ENCODE measurements at places on chromosomes 7 and 10. TPM values are rescaled to one million over a fixed set of nuclear protein-coding genes. Genes with fewer than 3 reads are reported as not detected.

GRCh38 chr7:1639071-1639470 lies 31.0 kb upstream of the ELFN1 start:
- peak; percentile 68 for DNase-seq

GRCh38 chr10:68989317-68989990 lies 851 bp downstream of the KIFBP start:
- DNase-seq: no peak

GRCh38 chr7:128938544-128939074 lies 882 bp downstream of the IRF5 start:
- no peak for DNase-seq

- DNase-seq: no peak
Observed at GRCh38 chr10:21500578-21500910, 24.9 kb downstream of the SKIDA1 start.

GRCh38 chr10:124232686-124233545 lies 139.5 kb upstream of the CHST15 start:
- DNase-seq: no peak

- DNase-seq: no peak
Observed at GRCh38 chr10:94205396-94205831, 157.3 kb downstream of the NOC3L start.

DNA sequence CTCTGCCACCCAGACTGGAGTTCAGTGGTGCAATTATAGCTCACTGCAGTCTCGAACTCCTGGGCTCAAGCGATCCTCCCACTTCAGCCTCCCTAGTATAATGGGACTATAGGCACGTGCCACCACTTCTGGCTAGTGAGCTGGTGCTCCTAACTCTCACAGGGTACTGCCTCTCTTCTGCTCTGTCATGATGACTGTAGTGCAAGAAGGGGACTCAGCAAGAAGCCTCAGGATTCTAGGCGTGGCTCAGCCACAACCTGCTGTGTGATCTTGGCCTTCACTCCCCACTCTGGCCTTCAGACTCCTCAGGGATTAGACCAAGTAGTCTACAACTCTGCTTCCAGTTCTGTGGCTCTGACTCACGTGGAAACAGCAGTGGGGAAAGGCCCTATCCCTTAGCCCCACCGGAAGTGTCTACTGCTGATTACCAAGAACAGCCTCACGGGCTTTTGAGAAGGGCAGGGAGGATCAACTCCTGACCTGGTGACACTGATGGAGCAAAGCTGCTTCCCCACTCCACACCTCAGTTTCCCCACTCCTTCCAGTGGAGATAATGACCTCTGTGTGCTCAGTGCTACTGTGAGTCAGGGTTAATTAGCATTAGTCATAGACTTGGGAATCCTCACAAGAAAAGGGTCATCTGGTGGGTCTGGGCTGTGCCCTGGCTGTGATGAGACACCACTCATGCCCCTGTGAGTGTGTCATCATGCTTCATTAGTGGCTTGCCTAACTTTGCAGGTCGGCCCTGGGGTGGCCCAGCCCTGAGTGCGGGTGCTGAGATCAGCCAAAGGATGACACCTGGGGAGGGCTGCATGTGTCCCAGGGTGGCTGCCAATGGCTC lies 41.1 kb downstream of the ZC3HC1 start:
- no peak for DNase-seq

- no peak for DNase-seq
Observed at GRCh38 chr10:124174673-124175645, 81.6 kb upstream of the CHST15 start.

- DNase-seq: no peak
Observed at GRCh38 chr10:79454259-79454658, 8.8 kb upstream of the ZCCHC24 start.

DNA sequence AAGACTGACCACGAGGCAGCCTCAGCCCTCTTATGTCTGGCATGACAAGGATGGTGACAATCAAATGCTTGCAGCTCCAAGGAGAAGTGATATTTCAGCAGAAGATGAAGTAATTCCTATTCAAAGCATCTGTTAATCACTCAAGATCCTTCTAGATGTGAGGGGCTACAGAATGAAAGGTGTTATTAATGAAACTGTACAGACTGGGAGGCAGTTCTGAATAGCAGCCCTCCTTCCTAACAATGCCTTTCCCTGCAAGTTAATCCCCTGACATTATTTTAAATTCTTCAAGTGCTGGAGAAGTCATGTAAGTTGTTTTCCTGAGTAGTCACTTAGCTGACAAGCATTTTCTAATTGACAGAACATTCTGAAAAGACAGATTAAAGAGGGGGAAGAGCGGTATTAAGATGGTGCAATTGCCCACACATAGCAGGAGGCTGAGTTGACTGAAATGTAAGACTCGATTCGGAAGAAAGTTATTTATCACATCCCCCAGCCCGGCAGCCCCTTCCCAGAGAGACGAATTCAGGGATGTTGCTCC lies 300.8 kb downstream of the GRID1 start:
- DNase-seq: peak; percentile 60

DNA sequence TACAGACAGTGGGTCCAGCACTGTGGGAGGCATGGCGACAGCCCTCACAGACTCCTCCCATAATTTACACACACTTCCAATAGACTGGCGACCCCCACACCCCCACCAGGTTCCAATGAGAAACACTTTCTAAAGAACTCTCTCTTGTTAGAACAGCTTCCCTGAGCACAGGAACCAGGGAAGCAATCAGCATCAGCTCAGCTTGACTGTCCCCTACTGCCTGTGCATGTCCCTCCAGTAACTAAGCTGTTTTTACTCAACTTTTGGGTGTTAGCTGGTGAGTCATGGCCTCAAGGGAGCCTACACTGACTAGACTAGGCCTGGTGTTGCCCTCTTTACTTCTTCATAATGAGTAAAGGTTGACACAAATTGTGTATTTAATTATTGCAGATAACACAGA lies 32.6 kb upstream of the HERPUD2 start:
- DNase-seq: no peak

The AKR1D1 gene
- not detected for total RNA-seq

The SMIM30 gene
- total RNA-seq: 33.6 TPM

The NEUROD6 gene
- total RNA-seq: not detected

The C10orf105 gene
- not detected for total RNA-seq

The SPDYE16 gene
- not detected for total RNA-seq

The ABCA13 gene
- 0.07 TPM for total RNA-seq

Measured in chondrocyte (in vitro differentiated cells).